ENCODE measurements at places on chromosomes 2 and 18. TPM values are rescaled to one million over a fixed set of nuclear protein-coding genes. Genes with fewer than 3 reads are reported as not detected.

KRCC1 gene
- total RNA-seq = 62.1 TPM

LHCGR gene
- total RNA-seq = 0.48 TPM

DNA sequence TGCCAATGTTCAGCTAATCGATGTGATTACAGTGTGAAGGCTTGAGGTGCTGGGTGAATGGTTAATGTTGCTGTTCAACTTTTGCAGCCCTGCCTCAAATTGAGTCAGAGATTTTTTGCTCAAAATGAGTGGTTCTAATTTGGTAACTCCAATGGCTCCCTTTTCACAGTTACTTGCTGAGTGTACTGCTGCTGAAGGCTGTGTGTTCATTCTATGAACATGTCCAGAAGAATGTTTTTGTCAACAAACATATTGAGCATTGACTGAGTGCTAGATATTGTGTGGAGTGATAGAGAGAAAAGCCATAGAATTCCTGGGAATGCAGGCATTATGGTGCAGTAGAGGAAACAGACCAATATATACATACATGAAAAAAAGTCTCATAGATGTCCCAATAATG is 39.0 kb upstream of the TCF4 start:
- no peaks in the 10 kb centered on the region for H3K4me1 ChIP-seq
- H3K27ac ChIP-seq = no peak overlapping the region
- H3K36me3 ChIP-seq = no peaks in the 10 kb centered on the region
- no peaks in the 10 kb centered on the region for H3K27me3 ChIP-seq
- no peak for DNase-seq

MYO5B gene
- 2.0 TPM for total RNA-seq

- no peaks in the 10 kb centered on the region for H3K27me3 ChIP-seq
- H3K4me1 ChIP-seq = no peaks in the 10 kb centered on the region
- H3K27ac ChIP-seq = no peak overlapping the region
- no peaks in the 10 kb centered on the region for H3K36me3 ChIP-seq
Measured at GRCh38 chr2:10564876-10565445, 116.8 kb upstream of the ODC1 start.

- H3K4me3 ChIP-seq = no peak overlapping the region
- no peak overlapping the region for H3K27ac ChIP-seq
- peaks cover 3% of the 10 kb centered on the region for H3K27me3 ChIP-seq
- H3K36me3 ChIP-seq = no peaks in the 10 kb centered on the region
- DNase-seq = no peak
- H3K4me1 ChIP-seq = no peaks in the 10 kb centered on the region
Measured at GRCh38 chr2:231527955-231528635, 2.1 kb downstream of the NMUR1 start.

DNA sequence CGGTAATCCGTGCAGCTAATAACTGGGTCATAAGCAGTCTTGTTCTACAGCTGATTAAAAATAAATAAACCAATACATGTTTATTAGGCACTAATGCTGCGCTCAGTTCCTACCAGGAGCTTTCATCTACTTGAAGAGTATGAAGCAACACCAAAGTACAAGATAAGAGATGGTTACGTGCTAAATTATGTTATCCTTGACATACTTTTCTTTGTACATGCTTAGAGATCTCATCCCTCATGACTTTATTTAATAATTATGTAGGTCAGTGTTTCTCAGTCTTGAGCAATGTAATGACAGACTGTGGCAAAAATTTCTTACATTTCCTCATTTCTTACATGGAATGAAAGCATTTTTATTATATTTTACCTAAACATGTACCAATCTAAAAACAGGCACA is 54.6 kb upstream of the COBLL1 start:
- no peak overlapping the region for H3K4me3 ChIP-seq
- H3K36me3 ChIP-seq = no peaks in the 10 kb centered on the region
- no peak overlapping the region for H3K27ac ChIP-seq
- no peak for DNase-seq
- no peaks in the 10 kb centered on the region for H3K27me3 ChIP-seq

GRCh38 chr2:188028739-188029138 is 262.9 kb upstream of the GULP1 start:
- no peaks in the 10 kb centered on the region for H3K4me1 ChIP-seq
- DNase-seq = no peak
- H3K27me3 ChIP-seq = no peaks in the 10 kb centered on the region
- no peak overlapping the region for H3K27ac ChIP-seq
- H3K4me3 ChIP-seq = no peak overlapping the region

DNA sequence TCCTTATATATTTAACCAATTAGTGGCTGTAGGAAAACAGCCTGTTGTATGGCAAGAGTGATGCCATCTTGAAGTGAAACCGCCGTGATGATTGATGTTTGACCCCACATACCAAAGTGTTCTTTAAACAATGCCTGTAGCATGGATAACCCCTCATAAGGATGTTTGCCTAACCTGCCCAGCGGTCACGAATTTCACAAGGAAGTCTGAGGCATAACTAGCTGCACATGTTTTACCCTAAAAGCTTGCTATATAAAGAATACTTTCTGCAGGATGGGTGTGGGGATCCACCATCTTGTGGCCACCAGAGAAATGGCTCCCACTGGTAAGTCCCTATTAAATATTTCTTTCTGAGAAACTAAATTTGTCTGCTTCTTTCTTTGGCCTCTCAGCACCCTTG is 68.7 kb downstream of the ZDBF2 start:
- no peak overlapping the region for H3K4me3 ChIP-seq
- no peak for DNase-seq
- no peaks in the 10 kb centered on the region for H3K27me3 ChIP-seq
- H3K36me3 ChIP-seq = no peaks in the 10 kb centered on the region

DNA sequence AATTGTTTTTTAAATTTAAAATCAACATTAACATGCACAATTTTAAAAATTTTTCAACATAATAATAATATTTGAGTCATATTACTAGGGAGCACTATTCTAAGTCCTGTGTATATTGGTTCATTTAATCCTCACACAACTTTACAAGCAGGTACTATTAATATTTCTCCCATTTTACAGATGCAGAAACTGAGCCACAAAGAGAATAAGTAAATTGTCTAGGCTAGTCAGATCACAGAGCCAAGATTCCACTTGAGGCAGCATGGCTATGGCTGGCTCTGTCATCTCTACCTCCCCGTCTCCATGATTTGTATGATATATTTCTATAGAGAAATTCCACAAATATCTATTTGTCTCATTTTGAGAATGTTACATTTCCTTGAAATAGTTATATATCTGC is 15.1 kb downstream of the CCNT2 start:
- no peak for DNase-seq
- H3K4me1 ChIP-seq = no peaks in the 10 kb centered on the region
- H3K4me3 ChIP-seq = no peak overlapping the region
- H3K27me3 ChIP-seq = no peaks in the 10 kb centered on the region
- H3K27ac ChIP-seq = no peak overlapping the region

DNA sequence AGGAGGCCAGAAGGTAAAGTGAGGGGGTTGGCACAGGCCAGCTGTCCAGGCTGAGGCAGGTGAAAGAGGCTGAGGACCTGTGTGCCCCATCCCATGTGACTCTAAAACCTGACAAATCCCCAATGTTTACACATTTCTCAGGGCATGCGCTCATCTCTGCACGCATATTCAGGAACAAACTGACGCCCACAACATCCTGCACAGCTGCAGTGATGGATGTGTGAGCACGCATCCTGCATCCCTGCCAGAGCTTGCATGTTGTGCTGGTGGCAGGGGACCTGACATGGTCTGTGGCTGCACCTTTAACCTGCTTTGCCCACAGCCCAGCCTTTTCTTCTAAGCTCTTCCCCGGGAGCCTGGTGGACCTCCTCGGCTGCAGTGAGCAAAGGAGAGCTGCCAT is 83.1 kb downstream of the FBXO15 start:
- H3K36me3 ChIP-seq = no peaks in the 10 kb centered on the region
- no peak overlapping the region for H3K4me3 ChIP-seq
- no peak overlapping the region for H3K27ac ChIP-seq

DNA sequence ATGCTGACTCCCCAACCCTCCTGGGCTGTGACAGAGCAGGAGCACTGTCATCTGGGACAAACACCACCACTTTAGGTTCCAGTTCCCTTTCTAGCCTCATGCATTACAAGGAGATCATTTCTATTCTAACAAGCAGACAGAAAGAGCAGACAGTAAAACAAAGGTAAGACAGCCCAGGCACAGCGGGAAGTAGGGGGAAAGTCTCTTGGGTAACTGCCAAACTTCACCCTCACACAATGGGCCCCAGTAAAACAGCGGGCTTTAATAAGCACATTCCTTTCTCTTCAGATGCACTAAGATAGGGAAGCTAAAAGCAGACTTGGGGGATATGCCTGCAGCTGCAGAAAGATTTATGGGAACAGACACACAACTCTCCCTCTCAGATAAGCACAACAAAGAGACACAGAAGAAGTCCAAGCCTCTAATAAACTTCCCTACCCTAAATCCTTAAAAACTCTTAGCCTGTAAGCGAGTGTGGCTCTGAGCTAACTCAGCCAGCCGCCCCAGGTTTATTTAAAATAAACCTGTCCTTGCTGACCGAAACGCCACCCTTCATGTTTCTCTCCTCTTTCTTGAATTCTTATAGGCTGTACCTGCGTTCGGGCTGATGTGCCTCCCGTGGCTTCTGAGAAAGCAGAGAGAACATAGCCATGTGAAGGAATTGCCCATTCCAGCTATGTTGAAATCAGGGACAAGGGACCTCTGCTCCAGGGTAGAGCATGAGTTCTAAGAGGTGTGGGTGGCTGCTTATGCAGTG is 726.8 kb upstream of the DDX18 start:
- no peaks in the 10 kb centered on the region for H3K4me1 ChIP-seq
- no peaks in the 10 kb centered on the region for H3K27me3 ChIP-seq
- H3K4me3 ChIP-seq = no peak overlapping the region
- DNase-seq = no peak

GRCh38 chr2:10385501-10385900 is 62.6 kb downstream of the ODC1 start:
- H3K27me3 ChIP-seq = no peaks in the 10 kb centered on the region
- H3K27ac ChIP-seq = no peak overlapping the region
- DNase-seq = no peak
- no peak overlapping the region for H3K4me3 ChIP-seq
- H3K4me1 ChIP-seq = peaks cover 15% of the 10 kb centered on the region

- DNase-seq = no peak
- no peak overlapping the region for H3K4me3 ChIP-seq
- H3K4me1 ChIP-seq = peaks cover 3% of the 10 kb centered on the region
- no peaks in the 10 kb centered on the region for H3K36me3 ChIP-seq
- no peaks in the 10 kb centered on the region for H3K27me3 ChIP-seq
- peak overlapping the region; percentile 44 for H3K27ac ChIP-seq
Measured at GRCh38 chr2:174594456-174594855, 3.1 kb downstream of the WIPF1 start.

GAL3ST2 gene
- total RNA-seq = 0.21 TPM

DNA sequence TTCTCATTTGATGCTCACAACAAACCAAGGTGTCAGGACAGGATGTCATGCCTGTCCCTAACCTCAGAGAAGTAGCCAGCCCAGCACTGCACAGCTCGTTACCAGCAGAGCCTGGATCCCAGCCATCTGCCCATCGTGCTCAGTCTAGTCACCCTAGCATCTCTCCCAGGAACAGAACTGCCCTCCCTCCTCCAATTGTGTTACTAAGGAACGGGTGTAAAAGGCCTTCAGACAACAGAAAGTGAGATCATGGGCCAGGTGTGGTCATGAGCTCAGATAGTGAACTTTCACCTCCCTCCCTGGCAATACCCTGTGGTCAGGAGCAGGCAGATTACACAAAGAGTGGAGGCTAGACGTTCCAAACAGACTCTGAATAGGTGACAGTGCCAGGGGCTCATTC is 111.8 kb upstream of the PPP1CB start:
- no peak for DNase-seq
- peak overlapping the region; percentile 98 for H3K27ac ChIP-seq
- no peaks in the 10 kb centered on the region for H3K27me3 ChIP-seq
- H3K4me3 ChIP-seq = no peak overlapping the region
- peaks cover 22% of the 10 kb centered on the region for H3K4me1 ChIP-seq

DNA sequence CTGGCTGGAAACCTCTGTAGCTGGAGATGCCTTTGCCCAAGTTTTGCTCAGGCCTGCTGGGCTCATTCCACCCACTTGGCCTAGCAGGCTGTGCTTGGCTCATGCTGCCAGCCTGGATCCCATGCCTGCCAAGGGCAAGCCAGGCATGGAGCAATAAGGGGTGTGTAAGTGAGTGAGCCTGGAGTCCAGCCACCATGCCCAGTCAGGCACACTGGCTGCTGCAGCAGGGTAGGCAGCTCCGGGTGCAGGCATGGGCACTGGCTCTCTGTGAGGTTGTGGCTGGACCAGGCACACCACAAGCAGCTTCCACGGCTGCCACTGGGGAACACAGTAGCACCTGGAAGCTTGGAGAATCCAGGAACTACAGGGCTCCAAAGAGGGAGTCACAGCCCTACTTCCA is 147.7 kb upstream of the HS6ST1 start:
- H3K27me3 ChIP-seq = no peaks in the 10 kb centered on the region
- H3K36me3 ChIP-seq = no peaks in the 10 kb centered on the region
- H3K27ac ChIP-seq = no peak overlapping the region
- DNase-seq = no peak
- no peak overlapping the region for H3K4me3 ChIP-seq

GRCh38 chr2:31008561-31009114 is 129.6 kb downstream of the GALNT14 start:
- no peaks in the 10 kb centered on the region for H3K4me1 ChIP-seq
- H3K4me3 ChIP-seq = no peak overlapping the region
- no peak overlapping the region for H3K27ac ChIP-seq
- H3K27me3 ChIP-seq = no peaks in the 10 kb centered on the region
- no peak for DNase-seq

DNA sequence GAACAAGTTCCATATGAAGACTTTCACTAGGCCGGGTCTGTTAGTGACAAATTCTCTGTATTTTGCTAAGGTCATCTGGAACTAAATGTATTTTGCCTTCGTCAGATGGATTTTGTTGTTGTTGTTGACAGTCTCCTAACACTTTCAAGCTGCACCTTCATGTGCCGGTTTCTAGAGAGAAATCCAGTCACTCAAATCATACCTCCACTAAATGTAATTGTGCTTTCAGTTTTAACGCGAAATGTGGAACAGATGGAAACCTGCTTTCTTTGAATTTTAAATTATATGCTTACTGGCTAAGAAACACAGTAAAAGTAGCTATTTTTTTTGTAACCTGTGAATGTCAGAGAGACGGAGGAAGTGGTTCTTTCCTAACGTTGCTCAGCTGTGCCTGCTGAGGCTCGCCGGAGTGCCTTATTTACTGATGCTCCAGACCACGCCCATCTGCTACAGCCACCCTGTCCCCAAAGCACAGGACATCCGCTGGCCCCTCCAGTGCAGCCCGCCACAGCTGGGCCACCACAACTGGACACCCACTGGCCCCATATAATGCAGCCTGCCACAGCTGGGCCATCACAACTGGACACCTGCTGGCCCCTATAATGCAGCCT is 134.7 kb downstream of the PXDN start:
- H3K27me3 ChIP-seq = no peaks in the 10 kb centered on the region
- DNase-seq = no peak
- H3K27ac ChIP-seq = no peak overlapping the region
- H3K4me3 ChIP-seq = no peak overlapping the region
- H3K4me1 ChIP-seq = no peaks in the 10 kb centered on the region

DNA sequence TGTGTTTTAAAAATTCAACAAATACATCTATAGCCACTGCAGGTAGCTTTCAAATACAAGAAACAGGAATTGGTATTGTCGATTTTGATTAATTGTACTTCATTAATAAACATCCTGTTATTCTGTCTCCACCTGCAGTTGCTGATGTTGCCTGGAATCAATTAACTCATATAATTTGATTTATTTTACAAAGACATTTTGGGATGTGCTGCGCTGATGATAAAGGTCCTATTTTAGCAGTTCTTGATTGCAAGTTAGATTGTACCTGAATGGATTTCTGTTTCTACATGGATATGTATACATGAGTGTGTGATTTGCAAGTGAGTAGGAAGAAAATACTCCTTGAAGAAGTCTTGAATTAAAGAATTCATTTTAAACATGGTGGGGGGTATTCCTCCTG is 605.3 kb downstream of the ARHGAP15 start:
- DNase-seq = no peak
- no peaks in the 10 kb centered on the region for H3K4me1 ChIP-seq
- no peak overlapping the region for H3K4me3 ChIP-seq
- no peaks in the 10 kb centered on the region for H3K27me3 ChIP-seq
